ENCODE measurements at places on chromosomes 6 and 20.

DNA sequence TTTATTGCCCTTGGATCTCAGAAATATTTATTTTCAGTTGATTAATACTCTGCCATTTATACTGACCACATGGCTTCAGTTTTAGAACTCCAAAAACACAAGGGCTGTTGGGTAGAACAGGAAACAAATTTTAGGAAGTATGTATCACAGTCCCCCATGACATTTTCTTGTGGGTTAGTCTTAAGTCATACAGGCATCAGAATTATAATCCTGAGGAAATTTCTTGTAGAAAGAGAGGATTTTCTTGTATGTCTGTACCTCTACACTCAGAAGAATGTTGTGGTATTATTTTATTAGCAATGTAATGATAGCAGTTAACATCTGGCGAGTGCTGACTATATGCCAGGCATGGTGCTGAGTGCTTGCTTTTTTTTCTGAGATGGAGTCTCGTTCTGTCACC lies 302.9 kb downstream of the CLIC5 start:
- DNase-seq = no peak

DNA sequence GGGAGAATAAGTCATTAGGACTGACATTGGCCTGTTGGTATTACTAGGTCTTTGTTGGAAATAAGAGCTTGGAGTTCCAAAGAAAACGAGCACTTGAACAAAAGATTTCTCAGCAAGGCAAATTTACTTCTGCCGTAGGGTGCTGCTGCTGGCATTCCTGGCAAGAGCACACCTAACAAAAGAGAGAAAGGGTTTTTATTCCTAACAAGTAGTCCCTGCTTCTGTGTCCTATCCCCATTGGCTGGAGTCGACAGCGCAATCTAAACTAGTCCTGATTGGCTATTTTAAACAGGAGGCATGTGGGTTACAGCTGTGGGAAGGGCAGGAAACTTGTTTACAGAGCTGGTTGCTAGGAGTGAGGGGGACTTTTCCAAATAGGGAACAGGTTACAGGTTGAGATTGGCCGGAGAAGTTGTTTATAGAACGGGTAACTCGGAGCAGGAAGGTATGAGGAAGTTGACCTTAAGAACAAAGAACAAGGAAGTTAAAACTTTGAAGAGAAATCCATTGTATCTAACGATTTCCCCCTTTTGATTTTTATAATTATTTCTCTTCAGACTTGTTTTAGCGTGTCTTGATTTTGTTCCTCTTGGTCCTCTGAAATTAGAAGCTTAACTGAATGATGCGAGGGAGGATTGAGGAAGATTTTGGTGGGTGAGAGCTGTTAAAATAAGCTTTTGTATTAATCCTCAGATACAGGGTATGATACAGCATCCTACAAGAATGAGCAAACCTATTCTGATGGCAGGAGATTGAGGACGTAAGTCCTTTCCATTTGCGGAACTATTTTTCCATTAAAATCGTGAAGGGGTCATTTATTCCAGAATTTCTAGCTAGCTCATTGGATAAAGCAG lies 3.4 kb upstream of the ZNFX1 start:
- DNase-seq = peak; percentile 75

DNA sequence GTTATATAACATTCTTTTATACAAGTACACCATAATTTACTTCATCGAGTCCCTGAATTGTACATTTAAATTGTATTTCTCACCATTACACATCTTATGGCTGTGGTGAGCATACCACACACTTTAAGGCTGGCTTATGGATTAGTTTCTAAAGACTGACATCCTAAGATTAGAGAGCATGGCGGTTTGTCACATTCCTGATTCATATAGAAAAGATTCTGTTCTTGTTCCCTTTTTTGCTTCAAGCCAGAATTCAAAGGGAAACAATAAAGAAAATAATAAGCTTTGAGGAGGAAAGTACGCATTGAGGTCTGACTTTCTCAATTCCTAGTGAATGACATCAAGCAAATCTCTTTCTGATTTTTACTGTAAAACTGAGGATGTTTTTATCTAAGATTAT lies 2.5 kb downstream of the BTN1A1 start:
- DNase-seq = no peak

DNA sequence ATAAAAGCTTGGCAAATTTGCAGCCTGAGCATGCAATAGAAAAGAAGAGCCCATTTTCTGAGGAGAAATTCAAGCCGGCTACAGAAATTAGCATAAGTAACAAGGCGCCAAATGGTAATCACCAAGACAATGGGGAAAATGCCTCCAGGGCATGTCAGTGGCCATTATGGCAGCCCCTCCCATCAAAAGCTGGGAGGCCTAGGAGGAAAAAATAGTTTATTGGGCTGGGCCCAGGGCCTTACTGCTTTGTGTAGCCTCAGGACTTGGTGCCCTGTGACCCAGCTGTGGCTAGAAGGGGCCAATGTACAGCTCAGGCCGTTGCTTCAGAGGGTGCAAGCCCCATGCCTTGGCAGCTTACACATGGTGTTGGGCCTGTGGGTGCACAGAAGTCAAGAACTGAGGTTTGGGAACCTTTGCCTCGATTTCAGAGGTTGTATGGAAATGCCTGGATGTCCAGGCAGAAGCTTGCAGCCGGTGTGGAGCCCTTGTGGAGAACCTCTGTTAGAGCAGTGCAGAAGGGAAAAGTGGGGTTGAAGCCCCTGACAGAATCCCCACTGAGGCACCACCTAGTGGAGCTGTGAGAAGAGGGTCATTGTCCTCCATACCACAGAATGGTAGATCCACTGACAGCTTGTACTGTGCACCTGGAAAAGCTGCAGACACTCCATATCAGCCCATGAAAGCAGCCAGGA lies 328.5 kb upstream of the MAP3K7 start:
- no peak for DNase-seq

- DNase-seq = no peak
These were observed 82.8 kb downstream of the CD40 start for GRCh38 chr20:46200582-46201570.

DNA sequence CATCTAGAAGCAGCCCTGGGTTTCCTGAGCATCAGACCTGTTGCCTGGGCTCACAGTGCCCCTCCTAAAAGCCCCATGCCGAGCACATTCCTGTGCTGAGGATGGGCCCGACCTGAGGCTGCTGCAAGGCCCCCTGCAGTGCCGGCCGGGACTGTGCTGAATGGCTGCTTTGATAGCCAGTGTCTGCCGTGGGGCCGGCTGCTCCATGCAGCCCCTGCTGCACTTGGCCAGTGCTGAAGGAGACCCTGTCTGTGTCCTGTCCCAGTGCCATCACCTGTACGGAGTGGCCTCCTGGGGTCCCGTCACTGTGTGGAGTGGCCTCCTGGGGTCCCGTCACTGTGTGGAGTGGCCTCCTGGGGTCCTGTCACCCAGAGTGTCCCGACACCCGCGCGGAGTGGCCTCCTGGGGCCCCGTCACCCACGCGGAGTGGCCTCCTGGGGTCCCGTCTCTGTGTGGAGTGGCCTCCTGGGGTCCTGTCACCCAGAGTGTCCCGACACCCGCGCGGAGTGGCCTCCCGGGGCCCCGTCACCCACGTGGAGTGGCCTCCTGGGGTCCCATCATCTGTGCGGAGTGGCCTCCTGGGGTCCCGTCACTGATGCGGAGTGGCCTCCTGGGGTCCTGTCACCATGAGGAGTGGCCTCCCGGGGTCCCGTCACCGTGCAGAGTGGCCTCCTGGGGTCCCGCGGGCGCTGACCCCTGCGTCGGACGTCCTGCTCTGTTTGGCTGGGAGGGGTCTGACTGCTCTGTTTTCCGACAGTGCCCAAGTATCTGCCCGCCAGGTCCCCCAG lies 7.0 kb downstream of the COL9A3 start:
- no peak for DNase-seq

DNA sequence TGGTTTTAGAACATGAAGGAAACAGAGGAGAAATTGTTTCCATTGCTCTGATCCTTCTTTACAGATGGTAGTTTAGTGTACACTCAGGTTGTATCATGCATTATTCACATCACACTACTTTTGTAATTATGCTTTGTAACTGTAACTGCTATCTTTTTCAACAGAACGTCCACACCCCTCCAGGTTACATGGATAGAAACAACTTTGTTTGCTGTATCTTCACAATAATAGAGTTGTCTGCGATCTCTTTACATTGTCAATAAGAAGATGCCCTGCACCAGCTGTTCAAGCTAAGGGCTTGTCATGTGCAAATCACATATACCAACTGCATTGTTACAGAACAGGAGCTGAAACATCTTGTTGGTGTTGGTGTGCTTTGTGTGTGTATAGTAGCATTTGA lies 67.9 kb upstream of the MAP7 start:
- DNase-seq = no peak

DNA sequence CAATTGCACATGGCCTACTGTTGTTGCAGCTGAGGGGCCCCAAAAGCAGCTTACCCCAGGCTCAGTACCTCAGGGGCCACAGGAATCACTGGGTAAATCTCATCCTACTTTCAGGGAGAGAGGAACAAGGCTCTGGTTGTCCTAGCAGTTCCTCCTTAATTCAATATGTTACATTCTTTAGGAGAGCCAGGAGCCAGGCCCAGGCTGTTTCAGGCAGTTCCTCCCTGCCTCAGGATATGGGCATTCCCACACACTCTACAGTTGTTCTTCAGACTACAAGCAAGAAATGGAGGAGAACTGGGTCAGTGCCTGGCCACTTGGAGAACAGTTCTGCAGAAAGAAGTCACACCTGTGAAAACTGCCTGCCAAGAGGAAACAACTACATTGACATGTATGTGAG lies 9.6 kb upstream of the BTN3A2 start:
- DNase-seq = no peak

DNA sequence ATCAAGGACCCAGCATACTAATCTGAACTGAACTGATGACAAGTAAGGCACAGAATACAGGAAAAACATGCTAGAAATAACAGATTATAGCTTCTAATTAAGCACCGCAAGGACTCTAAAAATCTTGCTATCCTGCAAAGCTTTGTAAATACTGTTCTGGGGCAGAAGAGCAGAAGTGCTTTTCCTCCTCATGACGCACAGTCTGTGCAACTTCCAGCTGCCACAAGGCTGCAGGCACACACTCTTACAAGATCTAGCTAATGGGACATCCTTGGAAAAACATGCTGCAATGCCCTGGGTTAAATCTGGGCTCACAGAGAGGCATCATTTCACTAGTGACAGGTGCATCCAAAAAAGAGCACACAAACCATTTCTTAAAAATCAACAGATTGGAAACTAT lies 188.6 kb downstream of the GJA10 start:
- DNase-seq = no peak

- DNase-seq = peak; percentile 46
These were observed 1.6 kb upstream of the UBD start for GRCh38 chr6:29561091-29561490.

GRCh38 chr6:55499591-55499990 lies 79.4 kb downstream of the HMGCLL1 start:
- DNase-seq = no peak

DNA sequence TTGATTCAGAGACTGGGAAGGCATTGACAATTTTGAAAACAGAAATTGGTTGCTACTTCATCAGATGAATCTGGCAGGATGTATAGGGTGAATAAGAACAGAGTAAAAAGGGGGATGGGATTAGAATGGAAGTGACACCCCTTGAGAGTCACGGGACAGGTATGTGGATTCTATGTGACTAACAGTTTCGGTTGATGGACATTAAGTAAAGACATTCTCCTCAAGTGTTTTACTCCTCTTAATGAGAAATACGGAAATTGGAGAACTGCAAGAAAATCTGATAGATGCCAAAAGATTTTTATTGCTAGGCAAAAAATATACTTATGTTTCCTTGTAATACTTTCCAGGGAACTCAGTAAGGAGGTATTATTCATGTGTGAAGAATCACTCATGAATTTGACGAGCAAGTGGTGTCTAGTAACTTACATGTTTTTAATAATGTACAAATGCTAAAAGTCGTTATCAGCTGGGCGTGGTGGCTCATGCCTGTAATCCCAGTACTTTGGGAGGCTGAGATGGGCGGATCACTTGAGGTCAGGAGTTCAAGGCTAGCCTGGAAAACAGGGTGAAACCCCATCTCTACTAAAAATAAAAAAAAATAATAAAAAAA lies 135.8 kb downstream of the KIF16B start:
- DNase-seq = peak; percentile 46

DNA sequence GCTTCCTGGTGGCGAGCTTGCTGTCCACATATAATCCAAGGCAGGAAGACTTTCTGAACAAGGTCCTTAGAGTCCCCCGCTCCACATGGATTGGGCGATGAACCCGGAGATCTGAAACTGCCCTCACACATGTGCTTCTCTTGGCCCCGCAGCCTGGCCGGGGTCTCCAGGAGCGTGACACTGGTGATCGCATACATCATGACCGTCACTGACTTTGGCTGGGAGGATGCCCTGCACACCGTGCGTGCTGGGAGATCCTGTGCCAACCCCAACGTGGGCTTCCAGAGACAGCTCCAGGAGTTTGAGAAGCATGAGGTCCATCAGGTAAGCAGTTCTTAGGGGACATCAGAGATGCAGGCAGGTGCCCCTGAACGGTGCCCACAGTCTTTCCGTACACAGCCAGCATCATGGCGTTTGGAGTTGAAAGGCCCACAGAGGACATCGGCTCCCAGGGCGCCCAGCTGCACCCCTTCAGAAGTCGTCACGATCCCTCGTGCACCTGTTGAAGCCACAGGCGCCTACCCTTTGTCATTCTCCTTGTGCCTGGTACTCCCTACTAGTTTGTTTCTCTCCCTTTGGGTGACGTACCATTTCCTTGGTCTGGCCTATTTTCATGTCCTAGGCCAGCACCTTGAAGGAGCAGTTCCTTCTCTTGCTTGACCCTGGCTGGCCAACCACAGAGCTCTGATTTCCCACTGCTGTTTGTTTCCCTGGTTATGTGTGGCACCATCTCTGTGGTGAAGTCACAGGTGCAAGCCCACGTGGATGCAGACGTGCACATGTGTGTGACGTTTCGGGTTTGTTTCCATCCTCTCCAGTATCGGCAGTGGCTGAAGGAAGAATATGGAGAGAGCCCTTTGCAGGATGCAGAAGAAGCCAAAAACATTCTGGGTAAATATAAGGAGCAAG lies 43.3 kb upstream of the IRF4 start:
- no peak for DNase-seq

DNA sequence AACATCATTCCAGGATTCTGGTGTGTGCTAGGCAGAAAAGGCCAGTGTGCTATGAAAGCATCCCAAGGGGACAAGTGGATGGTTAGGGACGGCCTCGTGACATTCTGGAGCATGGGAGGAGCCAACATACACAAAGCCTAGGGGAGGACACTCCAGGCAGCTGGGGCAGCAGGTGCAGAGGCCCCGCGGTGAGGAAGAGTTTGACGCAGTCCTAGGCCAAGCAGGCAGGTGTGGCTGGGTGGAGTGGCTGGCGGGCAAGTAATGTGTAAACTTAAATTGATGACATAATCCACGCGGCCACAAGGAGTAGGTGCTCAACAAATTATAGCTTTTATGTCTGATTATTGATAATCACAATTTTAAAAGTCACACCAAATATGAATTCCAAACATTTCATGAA lies 93.6 kb downstream of the TMEM242 start:
- no peak for DNase-seq

DNA sequence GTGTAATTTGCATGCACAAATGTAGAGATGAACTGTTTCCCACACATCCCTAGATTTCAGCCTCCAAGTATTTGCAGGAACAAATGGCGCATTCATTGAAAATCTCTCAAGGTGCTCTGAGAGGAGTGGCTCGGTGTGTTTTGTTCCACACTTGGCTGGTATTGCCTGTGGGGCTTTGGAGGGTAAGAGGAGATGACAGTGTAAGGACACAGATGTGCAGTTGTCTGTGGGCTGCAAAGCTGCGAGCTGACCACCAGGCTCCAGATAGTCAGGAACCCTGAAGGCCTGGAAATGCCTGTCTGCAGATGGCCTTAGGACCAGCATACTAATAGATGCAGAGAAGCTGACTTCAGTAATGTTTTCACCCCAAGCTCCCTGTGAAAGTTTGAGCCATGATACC lies 57.7 kb upstream of the PBOV1 start:
- DNase-seq = no peak

Data from kidney tubule cell (primary cell).